ENCODE measurements at places on chromosomes 5 and 9.

DNA sequence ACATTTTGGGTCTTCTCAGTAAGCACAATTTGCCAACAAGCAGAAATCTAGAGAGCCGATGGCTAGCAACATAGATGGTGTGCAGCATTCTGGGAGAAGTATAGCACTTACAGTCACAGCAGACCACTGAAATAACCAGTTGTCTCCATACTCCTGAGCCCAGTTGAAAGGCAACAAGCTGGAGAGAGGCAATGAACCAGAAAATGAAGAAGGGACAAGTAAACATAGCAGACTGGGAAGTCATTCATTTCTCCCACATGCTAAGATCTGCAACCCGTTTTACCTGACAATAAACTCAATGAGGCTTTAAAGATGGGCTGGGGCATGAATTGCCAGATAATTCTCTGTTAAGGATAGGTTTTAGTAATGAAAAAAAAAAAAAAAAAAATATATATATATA, 575.6 kb upstream of the GRAMD2B start:
- no peak for DNase-seq

- DNase-seq, result no peak
Observed at GRCh38 chr5:111223101-111223786, 940 bp upstream of the CAMK4 start.

GRCh38 chr5:59133764-59134261, 550.9 kb downstream of the RAB3C start:
- no peak for DNase-seq

GRCh38 chr9:35267710-35268109, 105.9 kb downstream of the UNC13B start:
- no peak for DNase-seq

DNA sequence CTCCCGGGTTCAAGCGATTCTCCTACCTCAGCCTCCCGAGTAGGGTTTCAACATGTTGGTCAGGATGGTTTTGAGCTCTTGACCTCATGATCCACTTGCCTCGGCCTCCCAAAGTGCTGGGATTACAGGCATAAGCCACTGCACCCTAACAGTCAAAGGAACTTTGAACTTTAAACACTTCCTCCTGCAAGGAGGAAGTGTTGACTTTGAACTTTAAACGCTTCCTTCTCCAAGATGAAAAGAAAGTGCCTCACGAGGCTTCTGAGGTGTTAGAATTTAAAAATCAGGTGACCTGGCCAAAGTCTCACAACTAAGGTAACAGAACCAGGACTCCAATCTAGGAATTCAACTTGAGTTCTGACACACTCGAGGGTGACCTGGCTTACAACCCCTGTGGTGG, 150.9 kb downstream of the BRINP1 start:
- no peak for DNase-seq

GRCh38 chr5:133824661-133825254, 143.7 kb downstream of the C5orf15 start:
- no peak for DNase-seq

DNA sequence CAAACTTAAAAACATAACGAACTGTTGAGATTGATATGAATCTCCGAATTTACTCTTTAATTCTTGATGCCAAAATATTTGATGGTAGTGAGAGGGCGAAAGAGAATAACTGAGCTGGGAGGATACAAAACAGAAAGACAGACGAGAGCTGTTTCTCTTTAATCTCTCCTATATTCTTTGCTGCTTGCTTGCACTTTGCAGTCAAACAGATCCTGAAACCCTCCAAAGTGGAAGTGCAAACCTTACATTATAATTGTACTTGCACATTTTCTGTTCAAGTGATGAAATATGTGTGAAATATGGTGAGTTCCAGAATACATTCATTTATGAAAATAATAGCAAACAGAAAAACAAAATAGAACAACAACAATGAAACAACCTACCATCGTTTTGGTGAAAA, 63.8 kb downstream of the PAM start:
- no peak for DNase-seq

GRCh38 chr9:115046824-115047223, 71.1 kb downstream of the TNC start:
- no peak for DNase-seq

DNA sequence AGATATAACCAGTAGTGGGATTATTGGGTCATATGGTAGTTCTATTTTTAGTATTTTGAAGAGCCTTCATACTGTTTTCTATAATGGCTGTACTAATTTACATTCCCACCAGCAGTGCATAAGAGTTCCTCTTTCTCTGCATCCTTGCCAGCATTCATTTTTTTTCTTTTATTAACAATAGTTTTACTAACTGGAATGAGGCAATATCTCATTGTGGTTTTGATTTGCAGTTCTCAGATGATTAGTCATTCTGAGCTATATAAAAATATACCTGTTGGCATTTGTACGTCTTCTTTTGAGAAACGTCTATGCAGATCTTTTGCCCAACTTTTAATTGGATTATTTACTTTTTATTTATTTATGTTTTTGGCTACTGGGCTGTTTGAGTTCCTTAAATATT, 1579.3 kb upstream of the CDH6 start:
- DNase-seq, result no peak

DNA sequence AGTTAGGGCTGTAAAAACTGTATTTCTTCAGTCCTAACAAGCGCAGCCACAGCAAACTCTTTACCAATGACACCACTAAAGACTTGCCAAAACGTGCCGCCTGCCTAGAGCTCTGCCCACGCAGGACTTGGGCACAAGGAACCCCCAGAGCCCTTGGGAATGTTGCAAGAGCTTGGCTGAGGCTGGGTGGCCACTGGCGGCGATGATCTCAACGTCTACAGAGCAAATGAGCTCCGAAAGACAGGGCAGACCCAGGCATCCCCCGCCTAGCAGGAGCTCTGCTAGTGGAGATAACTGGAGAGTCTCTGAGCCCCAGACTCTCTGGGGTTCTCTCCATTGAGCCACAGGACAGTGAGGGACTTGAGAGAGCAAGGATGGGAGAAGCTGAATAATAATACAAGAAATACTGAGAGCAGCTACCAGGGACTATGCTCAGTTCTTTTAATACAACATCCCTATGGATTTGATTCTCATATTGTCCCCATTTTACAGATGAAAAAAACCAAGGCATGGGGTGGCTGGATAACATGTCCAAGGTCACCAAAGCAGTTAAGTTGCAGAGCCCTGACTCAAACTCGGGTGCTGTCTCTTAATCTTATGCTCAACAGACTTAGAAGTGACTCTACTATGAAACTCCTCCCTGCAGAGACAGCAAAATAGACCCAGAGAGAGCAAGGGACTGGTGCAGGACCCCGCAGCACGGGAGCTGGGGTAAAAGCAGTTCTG, 32.5 kb downstream of the SHB start:
- DNase-seq, result no peak

- DNase-seq, result no peak
Observed at GRCh38 chr5:92659246-92659645, 921.8 kb downstream of the NR2F1-AS1 start.

GRCh38 chr9:78320030-78320693, 23.2 kb downstream of the PSAT1 start:
- DNase-seq, result no peak

DNA sequence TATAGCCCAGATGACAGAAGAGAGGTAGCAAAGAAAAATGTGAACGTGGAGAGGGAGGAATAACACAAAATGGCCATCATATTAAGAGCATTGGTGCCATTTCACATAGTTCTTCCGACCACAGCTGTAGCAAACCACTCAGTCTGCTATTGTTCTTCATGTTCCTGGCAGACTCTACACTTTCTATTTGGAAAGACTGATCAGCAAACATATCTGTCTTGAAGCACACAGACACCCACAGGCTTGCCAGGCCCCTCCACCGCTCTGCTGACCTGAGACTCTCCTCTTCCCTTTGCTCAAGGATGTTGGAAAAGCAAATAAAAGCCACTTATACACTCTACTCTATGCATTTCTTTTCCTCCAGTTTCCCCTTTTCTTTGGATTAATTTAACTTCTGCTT, 298.0 kb downstream of the FBXL7 start:
- no peak for DNase-seq
